ENCODE measurements at places on chromosomes 3 and 15.

DNA sequence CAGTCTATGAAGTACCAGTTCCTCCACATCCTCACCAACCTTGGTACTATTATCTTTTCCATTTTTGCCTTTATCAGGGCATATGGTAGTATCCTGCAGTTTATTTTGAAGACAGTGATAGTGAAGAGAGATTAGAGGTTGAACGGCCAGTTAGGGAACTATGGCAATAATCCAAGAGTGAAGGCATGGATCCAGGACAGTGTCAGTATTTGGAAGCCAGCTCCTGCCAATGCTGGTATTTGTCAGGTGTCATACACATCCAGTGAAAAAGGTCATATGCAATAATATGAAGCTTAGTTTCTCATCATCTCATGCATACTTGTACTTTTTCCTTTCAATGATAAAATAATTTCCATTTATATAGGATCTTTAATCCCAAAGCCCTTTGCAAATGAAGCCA, 56.8 kb upstream of the KCNMB2 start:
- DNase-seq, result no peak

DNA sequence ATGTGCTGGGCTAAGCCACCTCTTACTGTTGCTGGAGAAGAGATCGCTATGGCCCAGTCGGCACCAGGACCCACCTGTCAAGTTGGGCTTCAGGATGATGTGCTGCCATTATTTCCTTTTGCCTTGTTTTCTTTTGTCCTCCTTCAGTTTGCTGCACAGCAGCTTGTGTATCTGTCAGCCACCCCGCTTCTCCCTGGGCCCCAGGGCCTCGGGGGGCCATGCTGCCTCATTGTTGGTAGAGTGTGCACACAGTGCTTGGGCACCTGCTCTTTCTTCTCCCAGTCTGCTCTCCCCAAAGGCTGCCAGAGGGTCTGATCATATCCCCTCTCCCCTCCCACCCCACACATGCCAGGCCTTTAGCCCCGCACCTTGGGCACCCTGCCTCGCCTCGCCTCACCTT, 185.5 kb upstream of the ATP10A start:
- DNase-seq, result no peak

DNA sequence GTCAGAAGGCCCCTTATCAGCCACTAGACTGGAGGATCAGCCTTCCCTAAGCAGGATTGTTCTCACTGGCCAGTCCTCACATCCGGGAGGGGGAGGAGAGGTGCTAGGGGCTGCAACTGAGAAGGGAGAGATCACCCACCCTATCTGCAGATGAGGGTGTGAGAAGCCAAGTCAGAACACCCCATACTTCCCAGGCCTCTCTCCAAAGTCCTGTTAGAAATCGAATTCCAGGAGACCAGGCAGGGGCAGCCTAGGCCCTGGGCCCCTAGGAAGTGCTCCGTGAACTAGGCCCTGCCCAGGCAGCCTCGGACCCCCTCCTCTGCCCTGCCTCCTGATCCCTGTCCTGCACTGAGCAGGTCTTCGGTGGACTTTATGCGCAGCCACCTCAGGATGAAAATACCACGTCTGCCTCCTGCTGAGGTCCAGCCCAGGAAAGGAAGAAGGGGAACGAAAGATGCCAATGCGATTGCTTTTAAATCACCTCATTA, 933 bp downstream of the DZIP1L start:
- DNase-seq, result no peak

DNA sequence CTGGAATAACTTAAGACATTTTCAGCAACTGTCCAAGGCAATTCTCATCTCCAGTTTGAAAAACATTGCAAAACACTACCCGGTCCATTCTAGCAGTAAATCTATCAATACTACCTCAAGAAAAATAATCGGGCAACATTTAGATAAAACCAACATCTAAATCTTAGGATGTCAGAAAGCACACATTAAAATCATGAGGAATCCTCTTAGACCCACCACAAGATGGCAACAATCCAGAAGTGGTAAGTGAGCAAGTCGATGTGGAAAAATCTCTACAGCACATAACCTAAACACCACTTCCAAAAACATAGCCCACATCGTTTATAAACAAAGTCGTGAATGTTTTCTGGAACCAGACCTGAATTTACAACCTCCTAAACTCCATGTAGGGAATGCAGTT, 5.7 kb downstream of the PLCH1 start:
- no peak for DNase-seq

DNA sequence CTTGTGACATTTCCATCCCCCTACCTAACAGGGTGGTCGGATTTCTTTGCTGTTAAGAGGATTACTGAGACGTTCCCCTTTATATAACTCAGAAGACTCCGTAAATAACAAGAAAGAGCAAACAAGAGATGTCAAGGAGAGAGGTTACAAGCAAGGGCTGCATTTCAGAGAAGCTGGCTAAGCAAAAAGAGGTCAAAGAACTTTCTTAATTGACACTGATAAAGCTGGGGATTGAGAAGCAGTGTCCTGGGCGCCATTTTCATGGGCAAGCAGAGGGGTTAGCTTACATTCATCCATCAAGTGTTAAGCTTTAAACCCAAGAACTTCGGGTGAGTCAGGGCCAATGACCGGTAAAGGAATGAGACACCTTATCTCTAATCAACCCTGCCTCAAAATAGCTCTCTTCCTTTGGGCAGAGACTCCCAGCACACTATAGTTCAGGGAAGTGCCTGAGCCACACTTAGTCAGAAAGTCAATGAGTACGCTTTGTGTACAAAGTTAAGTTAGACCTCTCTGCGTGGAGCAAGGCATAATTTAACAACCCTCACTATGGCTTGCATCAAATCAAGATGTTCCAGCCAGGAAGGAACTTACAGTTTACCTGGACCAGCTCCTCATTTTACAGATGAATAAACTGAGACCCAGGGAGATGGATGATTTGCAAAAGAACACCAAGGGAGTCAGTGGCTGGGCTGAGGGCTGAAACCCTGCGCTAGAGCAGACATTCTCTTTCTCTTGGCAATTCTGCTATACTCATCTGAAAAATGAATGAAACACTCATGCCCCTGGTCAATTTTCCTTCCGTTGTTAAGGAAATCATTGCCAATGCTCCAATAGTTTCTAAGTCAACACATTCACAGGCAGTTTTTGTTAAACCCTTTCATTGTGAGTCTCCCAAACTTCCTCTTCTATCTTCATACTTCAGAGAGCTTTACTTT, 44.6 kb downstream of the CCNL1 start:
- DNase-seq, result no peak

DNA sequence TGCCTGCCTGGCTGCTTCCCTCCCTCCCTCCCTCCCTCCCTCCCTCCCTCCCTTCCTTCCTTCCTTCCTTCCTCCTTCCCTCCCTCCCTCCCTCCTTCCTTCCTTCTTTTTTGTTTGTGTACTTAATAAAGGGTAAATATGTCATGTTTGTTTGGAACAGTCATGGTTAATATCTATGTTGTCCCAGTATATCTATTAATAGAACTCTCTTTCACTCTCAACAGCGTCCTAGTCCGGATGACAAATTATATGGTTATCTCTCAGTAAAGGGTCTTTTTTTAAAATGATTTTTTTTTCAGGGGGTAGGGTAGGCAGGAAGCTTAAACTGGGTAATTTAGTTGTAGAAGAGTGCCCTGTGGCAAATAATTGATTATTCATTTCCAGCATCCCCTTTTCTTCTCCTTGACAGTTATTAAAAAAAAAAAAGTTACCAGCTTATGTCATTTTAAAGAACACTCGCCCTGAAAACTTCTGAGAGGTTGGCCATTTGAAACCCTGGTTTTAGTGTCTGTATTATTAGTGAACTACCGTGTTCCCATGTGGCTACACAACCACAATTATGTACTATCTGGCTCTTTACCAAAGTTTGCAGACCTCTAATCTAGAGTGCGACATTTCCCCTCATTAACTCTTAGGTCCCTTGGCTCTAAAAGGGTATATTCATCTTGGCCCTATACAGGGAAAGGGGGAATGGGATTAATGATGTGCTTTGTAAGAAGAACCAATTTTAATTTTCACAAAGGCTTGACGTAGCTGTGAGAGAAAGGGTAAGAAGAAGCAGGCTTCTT, 13.7 kb downstream of the TAGLN3 start:
- no peak for DNase-seq

- DNase-seq, result peak; percentile 52
Observed at GRCh38 chr15:88704791-88705768, 66.3 kb downstream of the ISG20 start.

DNA sequence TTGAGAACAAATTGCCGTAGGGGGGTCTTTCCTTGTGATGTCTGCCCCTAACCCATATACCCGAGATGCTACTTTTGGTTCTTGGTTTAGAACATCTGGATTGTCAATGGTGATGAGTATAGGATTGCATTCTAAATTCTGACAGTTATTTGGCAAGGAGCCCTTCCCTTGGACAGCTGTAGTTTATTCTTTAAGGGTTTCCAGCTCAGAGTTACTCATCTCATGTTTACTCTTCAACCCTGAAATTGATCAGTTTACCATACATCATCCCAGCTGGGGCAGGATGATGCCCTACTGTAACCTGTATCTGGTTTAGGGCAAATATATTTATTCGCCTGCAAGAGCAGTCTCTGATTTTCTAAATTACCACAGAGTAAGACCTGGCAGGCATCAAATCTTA, 85.7 kb upstream of the XCR1 start:
- no peak for DNase-seq
